Stimulated activated CD4-positive, alpha-beta T cell treated with anti-CD3 and anti-CD28 coated beads, TNF-alpha, amount 100 ng/mL, for 48 hours (primary cell): ENCODE measurements at places on chromosomes 5 and 9.

- DNase-seq = no peak
These were observed 550.3 kb upstream of the DMAC1 start for GRCh38 chr9:8349901-8350300.

DNA sequence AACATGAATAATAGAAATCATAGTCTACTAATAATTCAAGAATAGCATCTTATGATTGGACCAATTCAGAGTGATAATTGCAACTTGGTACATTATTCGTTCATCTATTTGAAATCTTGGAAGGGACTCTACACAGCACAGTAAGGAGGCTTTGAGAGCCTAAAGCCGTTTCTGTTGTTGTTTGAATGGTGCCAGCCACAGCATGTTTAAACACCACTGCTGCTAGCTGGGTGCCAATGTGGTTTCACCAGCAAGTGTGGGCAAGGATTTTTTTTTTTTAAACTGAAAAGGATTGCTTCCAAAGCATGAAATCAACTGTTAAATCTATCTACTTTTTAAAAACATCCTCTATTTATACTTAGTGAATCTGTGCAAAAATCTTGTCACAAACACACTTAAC lies 253.9 kb upstream of the MAP3K1 start:
- DNase-seq = no peak

- DNase-seq = no peak
These were observed 12.7 kb downstream of the VAV2 start for GRCh38 chr9:133979273-133979920.

DNA sequence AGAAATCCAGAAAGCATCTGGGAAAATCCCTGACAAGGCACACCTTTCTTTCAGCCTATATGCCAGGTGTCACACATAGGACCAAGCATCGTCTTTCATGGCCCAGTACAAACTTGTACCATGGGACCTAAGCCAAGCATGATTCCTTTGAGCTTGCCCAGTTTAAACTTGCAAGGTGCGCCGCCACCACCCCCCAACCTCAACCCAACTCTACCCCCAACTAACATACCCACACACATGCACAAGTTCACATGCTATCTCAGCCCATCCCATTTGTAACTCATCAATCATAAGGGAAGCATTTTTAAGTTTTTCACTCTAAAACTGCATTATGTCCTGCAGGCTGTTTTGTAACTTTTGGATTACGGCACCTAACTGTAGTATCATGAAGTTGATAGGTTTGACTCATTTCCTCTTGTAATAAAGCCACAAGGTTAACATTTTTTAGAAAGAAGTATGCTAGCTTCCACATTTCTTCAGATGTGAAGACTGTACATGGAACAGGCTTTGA lies 145.9 kb upstream of the FST start:
- DNase-seq = no peak

DNA sequence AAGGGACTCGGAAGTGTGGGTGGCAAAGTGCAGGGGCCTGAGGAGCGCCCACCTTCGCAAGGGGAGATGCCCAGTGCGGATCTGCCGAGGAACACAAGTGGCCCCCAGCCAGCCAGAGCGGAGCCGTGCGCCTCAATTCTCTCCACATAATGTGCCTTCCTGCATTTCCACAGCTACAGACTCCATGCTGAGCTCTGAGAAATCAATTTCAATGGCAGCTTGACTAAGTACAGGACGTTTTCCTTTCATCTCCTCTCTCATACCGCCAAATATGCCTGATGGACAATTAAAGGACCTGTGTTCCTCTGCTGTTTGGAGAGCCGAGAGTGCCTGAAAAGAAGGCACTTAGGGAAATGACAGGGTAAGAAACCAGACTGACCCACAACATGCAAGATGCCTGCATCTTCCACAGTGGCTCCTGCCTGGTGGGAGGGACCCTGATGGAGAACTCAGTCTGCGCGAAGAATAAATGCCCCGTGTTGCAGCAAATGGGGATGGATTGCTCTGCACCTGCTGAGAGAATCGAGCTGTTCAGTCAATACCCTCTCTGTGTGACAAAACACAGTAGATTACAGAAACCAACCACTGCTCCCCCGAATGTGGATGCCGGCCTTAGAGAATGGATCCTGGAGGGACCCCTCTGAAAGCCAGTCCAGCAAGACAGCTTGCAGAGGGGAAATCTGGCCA lies 38.6 kb upstream of the OLFM1 start:
- no peak for DNase-seq

- no peak for DNase-seq
These were observed 37.6 kb upstream of the ANGPTL2 start for GRCh38 chr9:127159949-127160610.

GRCh38 chr9:137827908-137828526 lies 49.6 kb upstream of the CACNA1B start:
- DNase-seq = no peak

DNA sequence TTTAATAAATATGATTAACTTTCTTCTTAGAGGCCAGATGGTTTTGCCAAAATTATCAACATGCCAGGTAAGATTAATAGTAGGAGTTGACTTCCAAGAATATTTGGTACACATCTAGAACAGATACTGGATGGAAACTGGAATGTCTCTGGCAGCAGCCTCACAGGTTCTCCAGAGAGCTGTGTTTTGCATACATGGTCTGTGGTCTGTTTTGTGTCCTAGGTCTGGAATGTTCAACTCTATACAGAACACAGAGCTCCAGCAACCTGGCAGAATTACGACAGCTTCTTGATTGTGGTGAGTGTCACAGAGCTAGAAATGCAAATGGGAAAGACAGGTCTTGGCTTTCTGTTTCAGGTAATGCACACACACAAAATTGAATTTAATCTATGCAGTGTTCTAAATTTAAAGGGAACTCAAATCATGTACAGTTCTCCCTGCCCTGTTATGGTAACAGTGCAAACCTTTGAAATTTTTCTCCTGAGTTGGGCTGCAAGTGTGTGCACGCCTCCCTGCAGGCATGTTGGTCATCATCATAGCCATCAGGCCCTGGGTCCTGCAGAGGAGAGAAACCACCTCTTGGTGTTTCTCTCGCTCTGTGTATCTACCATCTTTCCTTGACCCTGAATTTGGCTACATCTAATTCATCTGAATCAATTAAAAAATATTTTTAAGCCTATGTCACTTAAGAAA lies 58.3 kb downstream of the PIK3R1 start:
- DNase-seq = no peak

GRCh38 chr5:115457571-115457970 lies 87.0 kb downstream of the FEM1C start:
- no peak for DNase-seq

DNA sequence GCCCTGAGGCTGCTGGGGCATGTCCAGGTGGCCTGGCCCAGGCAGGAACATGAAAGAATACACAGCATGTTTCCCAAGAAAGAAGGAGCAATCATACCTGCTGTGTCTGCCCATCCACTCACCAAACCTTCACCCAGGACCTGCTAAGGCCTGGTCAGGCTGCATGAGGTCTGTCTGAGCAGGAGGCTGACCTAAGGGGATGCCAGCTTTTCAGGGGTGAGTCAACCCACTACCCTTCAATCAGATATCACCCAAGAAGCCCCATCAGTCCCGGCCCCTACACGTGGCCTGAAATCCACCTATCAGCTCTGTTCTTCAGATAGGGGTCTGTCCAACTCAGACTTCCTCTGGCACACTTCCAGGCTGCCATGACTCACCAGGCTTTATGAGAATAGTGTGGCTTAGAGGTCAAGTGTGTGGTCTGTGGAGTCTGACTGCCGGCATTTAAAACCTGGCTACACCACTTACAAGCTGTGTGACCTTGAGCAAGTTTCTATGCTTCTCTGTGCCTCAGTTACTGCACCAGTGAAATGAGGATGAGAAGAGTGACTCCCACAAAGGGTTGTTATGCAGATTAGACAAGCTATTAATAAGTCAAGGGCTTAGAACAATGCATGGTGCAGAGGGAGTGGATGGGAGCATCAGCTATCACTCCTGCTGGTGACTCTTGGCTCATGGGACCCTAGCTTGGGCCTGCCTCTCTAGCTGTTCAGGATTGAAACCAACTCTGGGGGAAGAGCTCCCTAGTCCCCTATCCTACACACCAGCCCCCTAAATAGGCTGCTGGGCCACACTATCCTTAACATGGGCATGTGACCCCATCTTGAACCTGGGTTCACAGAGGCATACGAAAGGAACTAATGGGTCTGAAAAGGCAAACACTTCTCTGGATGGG lies 130.3 kb downstream of the PAX5 start:
- peak; percentile 32 for DNase-seq

DNA sequence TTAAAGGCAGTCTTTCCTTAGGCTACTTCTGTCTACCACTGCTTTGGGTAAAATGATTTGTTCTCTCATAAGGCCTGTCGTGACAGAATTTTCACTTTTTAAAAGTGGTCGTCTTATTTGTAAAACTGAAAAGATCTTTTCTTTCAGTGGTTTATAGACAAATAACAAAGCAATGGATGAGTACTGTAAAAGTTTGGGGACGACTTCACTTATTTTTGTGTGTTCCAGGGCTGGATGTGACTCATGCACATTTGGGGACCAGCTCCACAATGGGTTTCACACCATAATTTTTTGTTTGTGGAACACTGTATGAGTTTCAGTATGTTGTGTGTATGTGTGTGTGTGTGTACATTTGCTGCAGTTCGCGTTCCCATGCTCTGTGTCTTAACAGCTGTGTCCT lies 53.6 kb downstream of the ARHGAP26 start:
- DNase-seq = no peak
